ENCODE measurements at places on chromosomes 4 and X. TPM values are rescaled to one million over a fixed set of nuclear protein-coding genes. Genes with fewer than 3 reads are reported as not detected.

- no peak overlapping the region for H3K27ac ChIP-seq
- no peaks in the 10 kb centered on the region for H3K36me3 ChIP-seq
- H3K27me3 ChIP-seq = no peaks in the 10 kb centered on the region
- DNase-seq = no peak
- no peaks in the 10 kb centered on the region for H3K4me1 ChIP-seq
Observed at GRCh38 chr4:185740471-185740873, 71.5 kb downstream of the SORBS2 start.

DNA sequence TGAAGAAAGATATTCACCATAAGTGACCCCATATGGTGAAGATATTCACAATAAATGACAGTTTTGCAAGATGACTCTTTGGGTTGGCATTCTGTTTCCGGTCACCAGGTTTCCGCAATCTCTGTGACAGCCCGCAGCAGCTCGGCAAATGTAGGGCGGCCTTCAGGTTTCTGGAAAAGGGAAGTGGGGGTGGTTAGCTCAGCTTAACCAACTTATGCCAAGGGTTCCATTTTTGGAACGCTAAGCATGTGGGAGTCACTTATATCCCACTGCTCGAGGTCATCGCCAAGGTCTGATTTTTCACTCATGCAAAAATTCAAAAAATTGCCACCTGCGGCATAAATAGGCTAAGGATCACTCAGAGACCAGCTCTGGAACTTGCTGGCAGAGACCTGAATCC lies 51.0 kb downstream of the NIPAL1 start:
- no peaks in the 10 kb centered on the region for H3K4me1 ChIP-seq
- DNase-seq = no peak
- H3K27ac ChIP-seq = no peak overlapping the region
- H3K36me3 ChIP-seq = no peaks in the 10 kb centered on the region

- H3K27ac ChIP-seq = no peak overlapping the region
- H3K4me3 ChIP-seq = no peak overlapping the region
- H3K27me3 ChIP-seq = no peaks in the 10 kb centered on the region
Observed at GRCh38 chrX:148647651-148648050, 147.2 kb downstream of the AFF2 start.

The GAB1 gene
- 27.9 TPM for total RNA-seq

The OSTC gene
- 15.5 TPM for total RNA-seq

The HSFX3 gene
- total RNA-seq = not detected

Data from gastrocnemius medialis (tissue), 4 donors.